Omental fat pad (tissue), 4 donors: ENCODE measurements at places on chromosomes 4 and X. TPM values are rescaled to one million over a fixed set of nuclear protein-coding genes. Genes with fewer than 3 reads are reported as not detected.

DNA sequence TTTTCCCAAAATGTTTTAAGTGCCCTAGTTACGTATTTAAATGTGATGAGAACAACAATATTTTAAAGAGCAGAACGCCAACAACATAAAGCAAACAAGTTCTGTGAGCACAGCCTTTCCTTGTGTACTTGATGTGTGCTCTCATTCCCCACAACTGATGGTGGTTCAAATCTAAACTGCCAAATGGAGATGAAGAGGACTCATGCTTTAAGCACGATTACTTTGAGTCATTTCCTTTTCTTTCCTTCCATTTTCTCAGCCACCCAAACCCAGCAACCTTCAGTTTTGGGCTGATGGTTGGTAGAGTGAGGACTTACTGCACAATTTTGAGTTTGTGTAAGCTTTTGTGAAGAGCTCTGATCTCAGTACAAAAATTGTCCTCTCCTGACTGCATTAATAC, 1.7 kb downstream of the NSD2 start:
- no peak for DNase-seq

DNA sequence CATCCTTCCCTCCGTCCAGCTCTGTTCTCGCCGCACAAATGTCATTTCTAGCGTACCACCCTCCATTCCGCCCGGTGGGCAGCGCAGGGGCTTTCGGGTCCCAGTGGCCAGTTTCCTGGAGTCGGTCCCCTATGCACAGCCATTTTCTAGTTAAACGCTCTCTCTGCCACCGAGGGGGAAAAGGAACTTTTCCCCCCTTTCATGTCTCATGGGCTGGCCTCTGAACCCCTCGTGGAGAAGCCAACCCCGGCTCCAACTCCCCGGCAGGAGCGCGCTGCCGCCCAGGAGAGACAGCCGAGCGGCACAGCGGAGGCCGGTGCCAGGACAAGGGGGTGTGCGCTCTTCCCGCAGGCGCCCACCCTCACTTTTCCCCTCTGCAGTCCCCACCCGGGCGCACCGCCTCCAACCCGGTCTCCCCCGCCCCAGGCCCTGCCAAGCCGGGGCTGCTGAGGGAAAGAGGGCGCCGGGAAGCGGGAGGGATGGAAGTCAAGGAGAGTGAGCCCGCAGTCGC, 662 bp downstream of the APBB2 start:
- DNase-seq = no peak

- DNase-seq = no peak
Measured at GRCh38 chr4:7192252-7193029, at the start of gene SORCS2. Gene SORCS2 (plus strand): TSS chr4:7192538.

The RBM46 gene
- total RNA-seq = not detected

- DNase-seq = peak; percentile 90
Measured at GRCh38 chr4:108018040-108018883, 28.6 kb downstream of the HADH start.

The SPIN2A gene
- 1.3 TPM for total RNA-seq

DNA sequence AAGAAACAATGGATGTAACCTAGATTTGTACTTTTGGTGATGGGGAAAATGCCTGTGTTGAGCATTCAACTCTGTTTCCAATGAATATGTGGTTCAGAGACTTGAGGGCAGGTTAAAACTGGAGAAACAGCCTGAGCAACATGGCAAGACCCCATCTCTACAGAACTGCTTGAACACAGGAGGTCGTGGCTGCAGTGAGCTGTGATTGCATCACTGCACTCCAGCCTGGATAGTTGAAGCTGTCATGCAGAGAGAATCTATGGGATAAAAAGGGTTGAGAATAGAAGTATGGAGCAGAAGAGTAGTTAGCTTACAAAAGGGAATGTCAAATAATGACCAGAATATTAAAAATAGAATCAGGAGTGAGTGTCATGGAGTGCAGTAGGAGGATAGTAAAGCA, 134.8 kb upstream of the PDE5A start:
- DNase-seq = no peak

- DNase-seq = no peak
Measured at GRCh38 chr4:142913461-142914030, 67.4 kb upstream of the INPP4B start.

The TLR10 gene
- total RNA-seq = 0.12 TPM

- no peak for DNase-seq
Measured at GRCh38 chr4:81632581-81633299, 161.0 kb upstream of the RASGEF1B start.

The FAT4 gene
- total RNA-seq = 10.2 TPM

- no peak for DNase-seq
Measured at GRCh38 chr4:102935716-102936115, 66.9 kb downstream of the CISD2 start.

The ZNF732 gene
- total RNA-seq = not detected

DNA sequence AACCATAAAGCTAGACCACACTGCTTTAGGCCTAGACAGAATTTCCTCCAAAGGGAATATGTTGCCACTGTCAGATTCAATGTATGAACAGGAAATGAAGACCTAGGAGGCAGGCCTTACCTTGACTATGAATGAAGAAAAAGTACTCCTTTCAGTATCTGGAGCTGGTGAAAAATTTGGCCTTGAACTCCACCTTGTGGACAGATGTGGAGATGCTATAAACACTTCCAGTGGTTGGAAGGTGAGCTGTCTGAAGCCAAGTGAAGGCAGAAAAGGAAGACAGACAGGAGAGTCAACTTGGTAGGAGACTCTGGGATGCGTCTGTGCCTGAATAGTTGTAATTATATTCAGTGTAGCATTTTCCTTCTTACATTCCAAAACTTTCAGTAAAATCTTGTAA, 17.2 kb downstream of the SPIN3 start:
- no peak for DNase-seq
